ENCODE measurements at places on chromosomes 13 and 19.

DNA sequence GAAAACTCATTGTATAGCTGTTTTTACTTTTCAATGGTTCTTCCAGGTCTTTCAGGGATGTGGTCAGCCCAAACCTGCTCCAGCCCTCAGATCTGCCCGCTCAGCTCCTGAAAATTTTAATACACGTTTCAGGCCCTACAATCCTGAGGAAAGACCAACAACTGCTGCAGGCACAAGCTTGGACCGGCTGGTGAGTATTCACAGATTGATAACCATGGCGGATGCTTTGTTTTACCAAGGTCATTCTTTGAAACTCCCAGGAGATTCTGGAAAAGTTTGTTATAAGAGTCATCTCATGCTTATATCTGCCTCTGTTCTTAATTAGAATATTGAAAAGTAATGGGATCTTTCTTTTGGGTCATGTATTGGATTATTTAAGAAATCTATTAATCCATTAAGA is 173.5 kb downstream of the DCT start:
- no peak for DNase-seq

DNA sequence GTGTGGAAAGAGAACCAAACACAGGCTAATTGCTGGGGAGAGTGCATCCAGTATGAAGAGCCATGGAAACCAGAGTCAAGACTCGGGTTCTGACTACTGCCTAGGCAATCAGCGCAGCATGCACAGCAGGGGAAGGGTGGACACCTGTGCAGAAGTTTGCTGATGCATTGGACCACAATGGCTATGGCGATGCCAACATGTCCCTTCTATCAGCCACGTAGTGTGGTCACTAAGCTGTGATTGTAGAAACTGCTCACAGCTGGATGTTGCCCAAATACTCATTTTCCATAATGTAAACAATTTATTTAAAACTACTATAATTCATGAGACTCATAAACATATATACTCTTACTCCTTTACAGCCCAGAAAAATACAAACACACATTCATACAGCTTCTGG is 1718.2 kb downstream of the EFNB2 start:
- DNase-seq, result no peak

GRCh38 chr19:1884719-1885334 is 469 bp downstream of the ABHD17A start:
- no peak for DNase-seq

GRCh38 chr13:60282708-60283107 is 114.3 kb upstream of the TDRD3 start:
- no peak for DNase-seq

DNA sequence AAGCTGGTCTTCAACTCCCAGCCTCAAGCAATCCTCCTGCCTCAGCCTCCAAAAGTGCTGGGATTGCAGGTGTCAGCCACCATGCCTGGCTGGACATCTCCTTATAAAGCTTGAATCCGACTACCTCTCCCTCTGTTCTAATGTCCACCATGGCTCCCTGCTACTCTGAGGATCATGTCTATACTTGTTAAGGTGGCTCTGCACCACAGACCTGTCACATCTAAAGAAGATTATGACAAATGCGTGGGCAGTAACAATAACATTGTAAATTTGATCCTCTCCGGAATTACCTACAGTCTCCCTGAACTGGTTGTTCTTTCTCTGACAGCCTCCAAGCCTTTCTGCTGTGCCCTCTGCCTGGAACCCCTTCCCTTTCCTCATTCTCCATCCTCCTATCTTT is 1.8 kb downstream of the NXNL1 start:
- DNase-seq, result no peak

- no peak for DNase-seq
These were observed 65.9 kb downstream of the ENOX1 start for GRCh38 chr13:43720780-43721397.

DNA sequence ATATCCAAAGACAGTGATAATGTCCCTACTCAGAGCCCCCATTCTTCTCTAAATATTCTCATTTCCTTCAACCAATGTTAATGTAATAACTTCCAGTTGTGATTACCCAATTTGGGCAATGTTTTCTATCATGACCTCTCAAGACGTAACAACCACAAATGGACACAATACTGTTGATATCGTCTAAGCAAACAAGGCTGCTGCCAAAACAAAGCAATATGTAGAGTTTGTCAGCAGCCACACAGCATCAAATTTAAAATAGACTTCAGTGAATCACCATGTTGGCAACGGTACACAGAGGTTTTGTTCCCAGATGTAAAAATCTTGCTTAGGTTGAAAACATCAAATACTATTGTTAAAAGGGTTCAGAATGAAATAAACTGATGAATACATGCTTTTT is 205.1 kb downstream of the DACH1 start:
- DNase-seq, result no peak

DNA sequence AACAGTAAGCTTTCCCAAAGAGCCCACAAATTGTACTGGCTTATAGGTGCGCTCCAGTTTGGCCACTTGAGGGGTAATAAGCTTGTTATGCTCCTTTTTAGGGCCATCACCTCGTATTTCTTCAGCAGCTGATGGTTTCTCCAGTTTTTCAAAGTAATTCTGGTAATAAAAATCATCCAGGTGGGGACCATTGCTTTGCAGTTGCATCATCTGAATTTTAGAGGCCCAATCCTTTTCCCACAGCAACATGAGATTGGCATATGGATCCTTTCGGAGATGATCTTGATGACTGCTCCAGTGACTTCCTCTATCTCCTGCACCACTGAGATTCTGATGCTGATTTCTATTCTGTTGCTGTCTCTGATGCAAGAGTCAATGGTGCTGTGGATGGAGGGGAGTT is 27.1 kb downstream of the ZNF546 start:
- DNase-seq, result no peak

DNA sequence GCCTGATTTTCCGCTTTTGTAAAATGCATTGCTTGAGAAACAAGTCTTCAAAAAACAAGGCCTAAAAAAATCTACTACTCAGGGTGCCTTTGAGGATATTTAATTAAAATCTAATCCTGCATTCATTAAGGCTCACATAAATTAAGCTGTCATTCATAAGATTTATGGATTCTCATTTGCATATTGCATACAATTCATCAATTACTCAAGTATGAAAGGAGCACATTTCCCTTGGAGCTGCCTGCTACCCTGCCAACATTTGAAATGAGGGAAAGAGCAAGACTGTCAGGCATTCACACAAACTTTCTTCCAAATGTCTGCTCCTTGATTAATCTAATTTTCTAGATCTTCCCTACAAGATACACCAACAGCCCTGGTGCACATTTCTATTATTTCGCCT is 140.0 kb downstream of the DACH1 start:
- DNase-seq, result no peak

DNA sequence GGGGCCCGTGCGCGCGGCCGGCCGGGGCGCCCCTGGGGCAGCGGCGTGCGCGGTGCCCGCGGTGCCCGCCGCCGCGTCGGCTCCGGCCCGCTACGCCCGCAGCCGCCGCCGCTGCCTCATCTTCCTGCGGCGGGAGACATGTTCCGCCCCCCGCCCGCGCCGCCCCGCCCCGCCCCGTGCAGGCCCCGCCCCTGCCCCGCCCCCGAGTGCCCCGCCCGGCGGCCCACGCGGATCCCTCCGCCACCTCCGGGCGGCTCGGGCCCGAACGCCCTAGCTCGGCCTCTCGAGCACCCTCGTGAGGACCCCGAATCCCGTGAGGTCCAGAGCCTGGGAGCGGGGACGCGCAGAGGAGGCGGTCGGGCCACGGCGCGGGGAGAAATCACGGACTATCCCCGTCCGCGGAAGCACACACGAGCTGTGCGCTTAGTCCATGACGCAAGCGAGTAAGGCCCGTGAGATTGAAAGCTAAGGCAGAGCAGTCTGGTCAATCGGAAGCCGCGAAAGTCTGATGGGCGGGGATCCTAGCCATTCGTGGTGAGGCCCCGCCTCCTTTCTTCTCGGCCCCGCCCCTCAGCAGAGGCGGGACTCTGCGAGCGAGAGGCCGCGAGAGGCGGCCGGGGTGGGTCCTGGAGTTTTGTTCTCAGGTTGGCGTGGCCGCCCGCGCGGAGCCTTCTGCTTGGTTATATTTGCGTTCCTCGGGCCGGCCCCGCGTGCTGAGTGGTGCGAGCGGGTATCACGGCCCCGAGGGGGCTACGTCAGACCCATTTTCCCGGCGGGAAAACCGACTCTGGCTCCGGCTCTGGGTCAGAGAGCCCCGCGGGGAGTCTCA is at the start of gene TCF3:
Gene TCF3 (minus strand): TSS at position 145 of the 829 bp plus-strand sequence. CDS start 2,367 bp downstream, outside the sequence.
- DNase-seq, result peak; percentile 95

- no peak for DNase-seq
These were observed 1308.4 kb downstream of the SLITRK5 start for GRCh38 chr13:88979465-88980175.

- peak; percentile 39 for DNase-seq
These were observed 29.4 kb upstream of the PTPRS start for GRCh38 chr19:5369962-5370367.

GRCh38 chr19:40739030-40739839 is 11.0 kb downstream of the ACTMAP start:
- no peak for DNase-seq

GRCh38 chr19:5782945-5783919 is 1.3 kb downstream of the PRR22 start:
- no peak for DNase-seq

- DNase-seq, result no peak
These were observed 13.8 kb downstream of the SPINT2 start for GRCh38 chr19:38277969-38278680.

DNA sequence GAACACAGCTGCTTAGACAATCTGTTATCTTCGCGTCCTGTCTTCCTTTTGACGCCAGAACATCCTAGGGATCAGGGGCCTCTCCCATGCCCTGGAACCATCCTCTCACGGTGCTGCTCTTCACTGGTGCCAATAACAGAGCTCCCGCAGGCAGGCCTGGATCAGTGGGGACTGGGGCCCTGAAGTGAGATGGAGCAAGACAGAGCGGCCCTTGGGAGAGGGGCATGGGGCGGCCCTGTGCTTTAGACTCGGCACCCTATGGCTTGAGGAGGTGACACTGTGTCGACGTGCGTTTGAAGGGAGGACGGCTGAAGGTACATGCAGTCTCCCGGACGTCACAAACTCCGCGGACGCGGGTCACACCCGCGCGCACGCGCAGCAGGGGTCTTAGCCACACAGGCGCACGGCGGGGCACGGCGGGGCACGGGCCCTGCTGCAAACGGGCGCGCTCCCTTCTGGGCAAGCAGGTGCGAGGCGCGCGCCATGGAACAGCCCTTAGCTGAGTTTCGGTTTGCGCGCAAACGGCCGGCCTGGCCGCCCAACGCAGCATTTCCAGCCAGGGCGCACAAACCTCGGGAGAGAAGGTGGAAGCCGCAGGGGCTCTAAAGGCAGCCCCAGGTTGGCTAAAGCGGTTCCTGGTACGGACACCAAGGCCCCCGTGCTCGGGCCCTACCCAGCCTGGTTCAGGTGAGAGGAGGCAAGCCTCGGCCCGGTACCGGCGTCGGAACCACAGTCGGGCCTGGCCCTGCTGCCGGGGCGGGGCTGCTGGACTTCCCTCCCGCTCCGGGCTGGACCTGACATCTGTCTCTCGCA is 16.5 kb upstream of the RNF17 start:
- no peak for DNase-seq

GRCh38 chr13:101830035-101830434 is 377.6 kb downstream of the ITGBL1 start:
- DNase-seq, result no peak

GRCh38 chr19:40465025-40465556 is 454 bp downstream of the BLVRB start:
- DNase-seq, result no peak
